ENCODE measurements at places on chromosomes 4 and X.
A peak's percentile ranks its signal among the peaks of the same experiment; 100 is the strongest.

DNA sequence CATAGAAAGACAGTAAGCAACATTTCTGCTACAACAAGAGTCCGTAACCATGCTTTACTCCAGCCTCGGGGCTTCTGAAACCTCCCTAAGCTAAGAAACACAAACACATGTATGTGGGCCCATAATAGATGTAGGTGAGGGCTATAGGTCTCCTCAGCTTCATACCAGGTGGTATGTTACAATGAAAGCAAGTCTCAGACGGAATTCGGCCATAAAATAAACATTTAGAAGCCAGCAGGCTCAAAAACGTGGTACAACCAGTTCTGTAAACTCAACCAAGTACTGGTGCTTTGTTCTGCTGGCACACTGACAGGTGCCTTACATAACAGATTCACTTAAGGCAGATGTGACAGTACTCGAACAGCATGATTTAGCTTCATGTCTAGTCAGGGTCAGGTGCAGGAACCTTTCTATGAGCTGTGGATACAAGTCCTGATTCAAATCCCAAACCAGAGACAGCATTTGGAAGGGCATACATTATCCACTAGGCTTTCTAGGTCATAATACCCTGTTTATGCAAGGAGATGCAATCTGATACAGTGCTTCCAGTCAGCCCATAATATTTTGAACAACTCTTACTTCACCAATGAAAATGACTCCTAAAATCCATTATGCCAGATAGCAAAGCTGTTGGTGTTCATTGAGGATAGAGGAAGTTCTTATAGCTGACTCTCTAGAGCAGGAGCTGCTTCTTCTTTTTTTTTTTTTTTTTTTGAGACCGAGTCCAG is 113.8 kb upstream of the ENPP6 start:
- no peak for DNase-seq

GRCh38 chrX:78123190-78123589 is 16.3 kb downstream of the TAF9B start:
- DNase-seq = peak; percentile 33

DNA sequence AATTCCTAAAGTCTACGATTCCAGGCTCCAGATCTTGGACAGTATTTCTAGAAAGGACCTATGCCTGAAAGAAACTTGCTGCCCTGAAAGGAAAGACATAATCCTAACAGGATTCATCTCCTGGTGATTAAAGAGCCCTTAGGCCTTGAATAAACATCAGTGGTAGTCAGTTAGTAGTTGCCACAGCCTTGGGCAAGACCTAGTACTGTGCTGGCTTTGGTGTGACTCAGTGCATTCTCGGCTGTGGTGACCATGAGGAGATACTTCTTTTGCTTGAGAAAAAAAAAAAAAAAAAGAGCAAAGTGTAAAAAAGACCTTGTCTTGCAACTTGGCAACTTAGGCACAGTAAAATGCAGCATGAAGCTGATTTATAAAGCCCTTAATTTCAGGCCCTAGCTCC is 188.2 kb downstream of the DCAF12L2 start:
- DNase-seq = no peak

- no peak for DNase-seq
These were observed 140.1 kb upstream of the MED14 start for GRCh38 chrX:40875476-40875875.

DNA sequence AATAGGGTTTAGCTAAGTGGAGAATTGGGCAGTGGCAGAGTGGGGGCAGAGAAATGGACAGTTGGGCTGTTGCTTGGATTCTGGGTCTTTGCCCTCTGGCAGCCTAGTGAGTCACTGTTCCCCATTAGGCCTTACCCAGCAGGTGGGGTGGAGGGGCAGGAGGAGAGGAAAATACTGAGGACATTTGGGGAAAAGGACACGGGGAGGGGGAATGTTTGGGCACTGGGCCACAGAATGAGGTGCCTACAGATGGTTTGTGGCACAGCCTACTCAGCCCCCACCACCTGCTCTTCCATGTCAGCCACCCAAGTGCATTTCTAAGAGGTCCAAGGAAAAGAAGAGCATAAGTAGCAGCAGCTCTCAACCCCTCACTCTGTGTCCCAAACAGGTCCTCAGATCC is 13.0 kb downstream of the SLC16A2 start:
- no peak for DNase-seq

GRCh38 chr4:147307896-147308674 is 172.8 kb upstream of the EDNRA start:
- DNase-seq = no peak

DNA sequence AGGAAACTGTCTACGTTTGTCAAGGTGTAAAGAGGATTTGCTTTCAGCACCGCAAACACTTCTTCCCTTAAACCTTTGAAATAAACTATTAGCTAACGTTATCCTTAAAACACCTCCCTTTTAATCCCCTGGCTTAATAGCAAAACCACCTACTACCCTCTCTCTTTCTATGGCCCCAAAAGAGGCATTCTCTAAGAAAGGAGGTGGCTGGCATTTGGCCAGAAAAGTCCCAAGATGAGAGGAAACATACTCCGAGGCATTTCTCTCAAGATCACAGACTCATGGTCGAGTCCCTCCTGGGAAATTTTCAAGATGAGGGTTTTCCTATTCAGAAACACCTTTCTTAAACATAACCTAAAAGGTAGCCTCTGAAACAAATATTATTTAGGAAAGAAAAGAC is 60.6 kb upstream of the VCX3B start:
- no peak for DNase-seq

DNA sequence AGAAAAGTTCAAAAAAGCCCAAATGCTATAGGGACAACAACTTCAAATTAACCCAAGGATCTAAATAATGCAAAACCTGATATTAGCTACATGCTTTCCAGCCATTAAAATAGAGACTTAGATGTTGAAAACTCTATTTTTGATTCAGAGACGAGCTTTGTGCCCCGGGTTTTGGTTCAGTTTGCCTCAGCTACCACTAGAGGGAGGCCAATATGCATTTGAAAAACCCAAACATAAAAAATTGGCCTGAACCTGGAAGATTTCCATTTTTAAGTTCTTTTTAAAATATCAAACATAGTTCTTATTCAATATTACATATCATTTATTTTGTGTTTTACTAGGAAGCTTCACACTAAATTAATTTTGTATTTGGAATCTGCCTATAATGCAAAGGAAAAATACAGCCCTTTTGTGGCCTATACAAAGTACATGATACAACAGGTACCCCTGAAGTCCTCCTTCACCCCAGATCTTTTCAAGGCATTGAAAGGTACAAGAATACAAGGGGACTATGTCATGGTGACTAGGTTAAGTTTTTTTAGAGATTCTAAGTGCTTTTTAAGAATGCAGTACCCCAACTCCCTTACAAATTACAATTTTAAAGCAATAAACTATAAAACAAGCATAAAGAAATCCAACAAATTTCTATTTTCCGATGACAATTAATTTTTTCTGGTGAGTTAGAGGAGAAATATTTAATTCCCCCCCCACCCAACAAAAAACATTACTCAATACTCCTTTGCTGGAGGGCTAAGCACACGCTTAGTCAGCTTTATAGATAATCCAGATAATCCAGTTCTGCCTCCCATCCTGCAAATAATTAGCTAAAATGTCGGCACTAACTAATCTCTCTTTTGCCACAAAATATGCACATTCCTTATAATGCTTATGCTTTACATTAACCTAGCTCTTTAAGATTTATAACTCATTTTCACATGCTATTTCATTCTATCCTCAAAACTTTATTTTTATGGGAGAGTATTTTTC is 97.7 kb upstream of the PTPN13 start:
- DNase-seq = no peak

GRCh38 chrX:149433451-149433850 is 71.7 kb downstream of the IDS start:
- no peak for DNase-seq

DNA sequence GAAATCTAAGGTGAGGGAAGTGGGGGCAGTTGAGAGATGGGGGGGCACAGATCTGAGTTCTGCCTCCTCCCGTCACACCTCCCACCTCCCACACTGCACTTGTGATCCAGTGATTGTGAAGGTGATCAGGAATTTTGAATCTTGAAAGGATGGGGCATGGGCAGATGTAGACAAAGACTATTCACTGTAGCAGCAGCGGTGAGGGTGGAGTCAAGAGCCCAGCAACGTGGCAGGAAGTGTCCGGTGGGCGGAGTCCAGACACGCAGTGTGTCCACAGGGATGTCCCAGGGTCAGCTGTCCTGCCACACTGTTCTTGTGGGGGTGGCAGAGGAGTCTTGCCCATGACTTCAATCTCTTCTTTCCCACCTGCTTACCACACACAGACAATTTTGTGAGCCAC is 330.5 kb upstream of the GALNT7 start:
- DNase-seq = no peak

DNA sequence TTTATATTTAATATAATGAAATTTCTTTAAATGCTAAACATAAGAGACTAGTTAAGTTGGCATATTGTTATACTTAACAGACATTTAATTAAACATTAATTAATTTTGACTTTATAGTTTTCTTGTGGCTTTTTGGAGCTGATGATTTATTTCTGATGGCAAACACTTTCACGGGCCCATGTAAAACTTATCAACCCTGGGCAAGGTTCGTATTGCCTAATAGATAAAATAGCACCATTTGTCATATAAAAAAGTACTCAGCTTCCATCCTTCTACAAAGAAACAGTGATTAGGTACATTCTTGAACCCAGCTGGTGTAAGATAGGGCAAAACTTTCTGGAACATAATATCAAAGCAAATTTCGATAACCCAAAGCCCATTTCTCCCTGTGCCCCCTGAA is 63.2 kb downstream of the PAK3 start:
- DNase-seq = no peak

DNA sequence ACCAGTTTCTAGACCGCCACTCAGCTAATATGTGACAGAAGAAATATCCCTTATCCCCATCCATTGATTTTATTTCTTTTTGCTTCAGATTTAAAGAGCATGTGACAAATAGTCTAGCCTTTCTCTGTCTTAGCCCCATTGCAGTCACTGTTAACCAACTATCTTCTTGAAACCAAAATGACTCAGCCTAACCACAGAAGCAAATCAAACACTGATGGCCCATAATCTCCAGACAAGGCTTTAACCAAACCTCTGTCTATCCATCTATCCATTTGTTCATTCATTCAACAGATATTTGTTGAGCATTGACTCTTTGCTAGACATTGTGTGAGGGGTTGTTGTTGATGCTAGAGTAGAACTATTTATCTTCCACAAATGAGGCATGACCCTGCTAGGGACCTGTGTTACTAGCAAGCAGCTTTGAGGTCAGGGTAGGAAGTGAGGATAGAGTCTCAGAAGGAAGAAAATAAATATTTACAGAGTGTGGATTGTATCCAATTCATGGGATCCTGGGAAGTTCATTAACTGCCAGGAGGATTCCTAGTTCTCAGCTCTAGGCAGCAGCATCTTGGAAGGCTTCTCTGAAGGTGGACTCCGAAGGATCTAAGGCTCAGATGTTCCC is 22.5 kb downstream of the HNRNPH2 start:
- DNase-seq = no peak

DNA sequence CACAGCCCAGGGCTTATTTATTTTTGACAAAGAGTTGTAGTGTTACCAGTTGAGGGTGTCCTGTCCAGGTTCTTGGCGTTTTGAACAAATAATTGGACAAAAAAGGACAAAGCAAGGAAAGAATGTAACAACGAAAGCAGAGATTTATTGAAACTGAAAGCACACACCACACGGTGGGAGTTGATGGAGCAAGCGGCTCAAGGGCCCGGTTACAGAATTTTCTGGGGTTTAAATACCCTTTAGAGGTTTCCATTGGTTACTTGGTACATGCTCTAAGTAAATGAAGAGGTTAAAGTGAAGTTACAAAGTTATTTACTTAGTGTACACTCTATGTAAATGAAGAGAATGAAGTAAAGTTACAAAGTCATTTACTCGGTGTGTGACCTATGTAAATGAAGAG is 27.8 kb upstream of the OPHN1 start:
- no peak for DNase-seq
